ENCODE measurements at places on chromosomes 3 and 15.

DNA sequence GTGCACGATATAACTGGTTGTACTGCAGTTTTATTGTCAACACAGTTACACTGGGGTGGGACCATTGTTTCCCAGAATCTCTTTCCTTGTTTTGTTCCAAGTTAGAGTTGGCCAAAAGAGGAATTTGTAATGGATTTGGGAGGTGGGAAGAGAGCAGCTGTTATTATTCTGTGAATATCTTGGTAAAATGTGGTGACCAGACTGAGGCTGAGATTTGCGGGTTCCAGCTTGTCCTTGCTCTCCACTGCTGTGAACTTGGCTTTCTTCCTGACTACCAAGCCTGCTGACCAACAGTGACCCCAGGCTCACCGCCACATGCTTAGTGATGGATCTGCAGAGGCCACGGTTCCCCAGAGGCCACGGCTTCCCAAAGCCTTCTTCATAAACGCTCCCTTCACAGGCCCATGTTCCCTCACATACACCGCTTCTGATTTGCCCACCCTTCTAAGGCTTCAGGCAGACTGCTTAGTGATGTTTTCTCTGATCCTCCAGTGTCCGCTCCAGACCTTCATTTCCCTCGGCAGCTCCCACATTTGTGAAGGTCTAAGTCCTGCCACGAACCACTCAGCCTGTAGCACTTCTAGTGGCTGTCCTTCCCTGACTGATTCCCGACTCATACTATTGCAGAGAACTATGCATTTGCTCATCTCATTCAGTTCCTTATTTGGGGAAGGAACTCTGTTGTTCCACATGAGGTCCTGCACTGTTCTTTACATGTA, 525.5 kb upstream of the RGMA start:
- DNase-seq, result no peak

- DNase-seq, result peak; percentile 47
These were observed 134.6 kb downstream of the LRRC28 start for GRCh38 chr15:99385865-99386264.

DNA sequence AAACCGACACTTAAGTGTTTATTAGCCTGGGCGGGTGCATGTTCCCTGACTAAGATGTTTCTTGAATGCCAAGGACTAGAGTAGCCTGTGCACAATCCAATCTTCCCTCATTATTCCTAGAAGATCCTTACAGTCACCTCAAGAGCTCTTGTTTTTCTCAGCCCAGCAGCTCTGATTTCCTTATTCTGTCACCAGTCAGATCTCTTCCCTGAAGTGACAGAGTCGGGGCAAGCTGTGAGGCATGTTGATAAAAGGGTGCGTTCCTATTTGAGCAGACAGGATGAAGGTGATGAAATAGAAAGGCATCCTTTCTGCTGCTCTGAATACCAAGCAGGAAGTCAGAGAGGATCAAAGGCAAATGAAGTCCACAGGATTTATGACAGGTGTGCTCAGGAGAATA, 125.6 kb upstream of the MCTP2 start:
- DNase-seq, result no peak

- no peak for DNase-seq
These were observed 27.6 kb downstream of the ACP3 start for GRCh38 chr3:132344666-132345280.

DNA sequence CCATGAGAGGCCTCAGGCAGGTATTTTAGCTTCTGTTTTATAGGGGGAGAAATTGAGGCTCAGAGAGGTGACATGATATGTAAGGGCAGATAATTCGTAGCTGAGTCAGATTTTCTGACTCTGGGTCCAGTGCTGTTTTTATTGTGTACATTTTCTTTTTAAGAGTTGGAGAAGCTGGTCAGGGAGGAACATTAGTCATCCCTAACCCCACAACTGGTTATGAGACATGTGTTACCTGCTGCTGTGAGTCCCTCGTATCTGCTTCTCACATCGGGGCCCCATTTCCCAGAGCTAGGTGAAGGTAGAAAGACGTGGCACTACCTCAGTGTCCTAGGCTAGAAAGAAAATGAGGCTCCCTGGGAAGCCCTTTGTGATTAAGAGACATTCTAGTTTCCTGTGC, 28.6 kb downstream of the GALNT15 start:
- no peak for DNase-seq

DNA sequence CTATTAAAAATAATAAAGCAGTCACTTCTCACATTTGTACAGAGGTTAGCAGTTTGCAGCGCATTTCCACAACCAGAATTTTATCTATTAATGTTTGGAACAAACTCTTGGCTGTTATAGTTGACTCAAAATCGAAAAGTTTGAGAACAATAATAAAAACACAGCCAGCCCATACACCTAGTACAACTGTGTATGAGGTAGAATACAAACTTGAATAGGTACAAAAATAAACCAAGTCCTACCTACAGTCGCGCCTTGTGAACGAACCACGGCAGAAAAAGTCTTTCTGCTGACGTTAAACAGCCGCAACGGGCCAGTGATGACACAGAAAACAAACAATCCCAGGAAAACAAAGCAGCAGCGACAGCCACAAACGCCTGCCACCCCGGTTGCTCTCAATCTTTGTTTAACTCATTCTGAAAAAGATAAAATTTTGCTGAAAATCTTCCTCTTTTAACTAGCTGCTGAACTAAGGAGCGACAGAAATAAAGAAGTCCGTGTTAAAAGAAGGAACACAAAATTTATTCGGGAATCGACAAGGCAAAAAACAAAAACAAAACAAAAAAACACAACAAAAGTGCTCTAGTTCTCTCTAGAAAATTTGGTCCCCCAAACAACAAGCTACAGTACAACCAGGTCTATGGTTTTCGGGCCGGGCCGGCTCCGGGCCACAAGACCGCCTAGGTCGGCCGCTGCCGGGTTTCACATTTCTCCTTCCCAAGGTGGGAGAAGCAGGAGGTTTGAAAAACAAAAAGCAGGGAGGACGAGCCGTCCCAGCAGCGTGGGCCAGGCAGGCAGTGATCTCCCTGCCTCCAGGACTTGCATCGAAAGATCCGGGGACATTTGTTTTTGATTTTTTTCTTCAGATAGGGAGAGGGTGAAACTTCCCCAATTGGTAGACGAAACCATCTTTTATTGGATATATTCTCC, 2.9 kb downstream of the FOXL2 start:
- no peak for DNase-seq

GRCh38 chr3:45864760-45865519, 21.4 kb upstream of the CCR9 start:
- DNase-seq, result no peak

- DNase-seq, result no peak
These were observed 6.9 kb downstream of the RPL15 start for GRCh38 chr3:23923786-23924185.

DNA sequence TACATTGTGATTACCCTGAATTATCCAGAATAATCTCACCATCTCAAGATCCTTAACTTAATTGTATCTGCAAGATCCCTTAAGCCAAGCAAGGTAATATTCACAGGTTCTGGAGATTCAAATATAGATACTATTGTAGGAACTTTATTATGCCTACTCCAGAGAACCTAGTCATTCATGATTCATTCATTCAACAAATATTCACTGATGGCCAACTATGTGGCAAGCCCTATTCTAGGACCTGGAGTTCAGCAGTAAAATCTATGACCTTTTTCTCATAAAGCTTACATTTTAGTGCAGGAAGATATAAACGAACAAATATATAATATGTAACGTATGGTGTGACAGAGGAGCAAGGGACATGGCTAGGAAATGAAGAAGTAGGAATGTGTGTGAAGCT, 49.6 kb downstream of the ISL2 start:
- no peak for DNase-seq

- no peak for DNase-seq
These were observed 276.4 kb downstream of the SHOX2 start for GRCh38 chr3:157829786-157830185.

DNA sequence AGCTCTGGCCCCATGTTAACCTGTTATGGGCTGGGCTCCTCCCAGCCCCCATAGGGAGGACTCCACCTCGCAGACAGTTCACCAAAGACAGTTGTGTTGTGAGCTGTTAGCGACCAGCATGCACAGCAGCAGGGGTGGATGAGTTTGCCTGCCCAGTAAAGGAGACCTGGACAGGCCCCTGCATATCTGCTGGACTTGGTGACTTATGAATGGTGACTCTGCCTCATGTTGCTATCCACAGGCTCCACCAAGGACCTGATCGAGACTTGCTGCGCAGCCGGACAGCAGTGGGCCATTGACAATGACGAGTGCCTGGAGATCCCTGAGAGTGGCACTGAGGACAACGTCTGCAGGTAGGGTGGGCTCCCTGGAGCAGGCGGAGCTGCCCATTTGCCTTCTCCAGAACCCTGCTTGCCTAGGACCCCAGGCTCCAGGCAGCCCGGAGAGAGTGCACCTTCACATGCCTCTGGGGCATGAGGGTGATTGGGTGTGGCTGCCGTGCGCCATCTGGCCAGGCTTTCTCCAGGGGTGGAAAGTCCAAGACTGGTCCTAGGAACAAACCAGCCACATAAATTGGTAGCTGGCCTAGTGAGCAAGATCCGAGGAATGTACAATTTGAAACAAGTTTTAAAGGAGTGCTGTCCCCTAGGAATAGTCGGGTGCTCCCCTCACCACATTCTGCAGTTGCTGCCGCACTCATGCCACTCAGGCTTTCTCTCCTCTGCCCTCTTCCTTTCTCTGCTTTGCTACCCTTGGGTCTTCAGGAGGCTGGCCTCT, 59.1 kb downstream of the FBLN2 start:
- DNase-seq, result no peak

- DNase-seq, result no peak
These were observed 477.0 kb downstream of the EPHA3 start for GRCh38 chr3:89584398-89584797.

DNA sequence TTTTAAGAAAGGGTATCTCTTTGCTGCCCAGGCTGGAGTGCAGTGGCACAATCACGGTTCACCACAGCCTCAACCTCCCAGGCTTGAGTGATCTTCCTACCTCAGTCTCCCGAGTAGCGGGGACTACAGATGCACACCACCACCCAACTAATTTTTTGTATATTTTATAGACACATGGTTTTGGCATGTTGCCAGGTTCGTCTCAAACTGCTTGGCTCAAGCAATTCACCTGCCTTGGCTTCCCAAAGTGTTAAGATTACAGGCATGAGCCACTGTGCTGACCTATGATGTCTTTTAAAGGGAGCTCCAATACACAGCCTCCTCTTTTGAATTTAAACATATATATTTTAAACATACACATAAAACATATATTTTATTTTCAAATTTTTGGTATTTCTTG, 60.9 kb downstream of the SLC9C1 start:
- no peak for DNase-seq

GRCh38 chr15:66698318-66698961, 3.6 kb upstream of the SMAD6 start:
- DNase-seq, result peak; percentile 69

GRCh38 chr3:29693863-29694262, 413.0 kb downstream of the RBMS3 start:
- DNase-seq, result no peak

All from inflammatory macrophage (primary cell).